ENCODE measurements at places on chromosomes 12 and 14.
A peak's percentile ranks its signal among the peaks of the same experiment; 100 is the strongest.

DNA sequence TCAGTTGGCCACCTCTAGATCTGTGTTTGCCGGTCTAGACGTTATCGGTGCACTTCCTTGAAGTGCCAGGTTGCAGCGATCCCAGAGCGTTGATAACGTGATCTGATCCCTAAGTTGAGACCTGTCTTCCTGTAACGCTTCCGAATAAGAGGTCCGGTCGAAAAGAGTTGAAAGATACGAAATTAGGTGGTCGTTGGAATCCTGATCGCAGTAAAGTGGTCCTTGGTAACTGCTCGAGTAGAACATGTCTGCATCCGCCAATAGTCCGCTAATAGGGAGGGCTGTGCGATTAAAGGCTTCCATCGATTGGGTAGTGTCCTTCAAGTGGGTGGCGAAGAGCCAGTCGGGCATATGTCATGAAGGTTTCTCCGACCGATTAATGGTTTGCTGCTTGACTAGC lies 2.7 kb downstream of the SRSF5 start:
- no peak for DNase-seq

- no peak for DNase-seq
These were observed 18.8 kb upstream of the RAP1B start for GRCh38 chr12:68591734-68592418.

GRCh38 chr12:62158461-62159360 lies 101.5 kb upstream of the USP15 start:
- no peak for DNase-seq

DNA sequence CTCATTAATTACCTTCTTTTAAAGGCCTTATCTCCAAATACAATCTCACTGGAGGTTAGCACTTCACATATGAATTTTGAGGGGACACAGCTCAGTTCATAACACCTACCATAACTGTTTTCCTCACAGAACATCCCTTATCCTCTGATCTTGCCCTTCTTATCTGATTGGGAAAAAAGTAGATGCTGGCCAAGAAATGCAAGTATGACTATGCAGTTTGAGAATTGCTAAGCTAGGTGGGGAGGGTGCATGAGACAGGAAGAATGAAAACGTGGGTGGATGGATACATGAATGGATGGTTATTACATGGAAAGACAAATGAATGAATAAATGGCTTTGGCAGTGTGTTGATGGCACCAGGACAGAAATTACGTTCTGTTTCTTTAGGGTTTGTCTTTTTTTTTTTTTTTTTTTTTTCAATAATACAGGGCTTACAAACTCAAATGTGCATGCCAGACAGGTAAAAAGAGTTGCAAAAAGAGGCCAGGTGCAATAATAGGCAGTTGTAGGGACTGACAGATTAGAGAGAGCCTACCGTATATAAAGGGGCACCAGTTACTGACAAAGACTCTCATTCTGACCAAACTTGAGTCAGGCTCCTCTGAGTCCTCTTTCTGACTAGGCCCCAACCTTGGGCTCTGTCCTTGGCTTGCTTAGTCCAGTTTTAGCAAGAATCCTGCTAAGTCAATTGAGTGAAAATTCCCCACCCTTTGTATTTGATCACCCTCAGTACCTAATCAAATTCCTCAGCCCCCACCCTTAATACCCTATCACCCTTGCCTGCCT lies 304.9 kb downstream of the ZFP36L1 start:
- no peak for DNase-seq

- no peak for DNase-seq
These were observed 45.2 kb upstream of the MYL2 start for GRCh38 chr12:110965574-110965973.

DNA sequence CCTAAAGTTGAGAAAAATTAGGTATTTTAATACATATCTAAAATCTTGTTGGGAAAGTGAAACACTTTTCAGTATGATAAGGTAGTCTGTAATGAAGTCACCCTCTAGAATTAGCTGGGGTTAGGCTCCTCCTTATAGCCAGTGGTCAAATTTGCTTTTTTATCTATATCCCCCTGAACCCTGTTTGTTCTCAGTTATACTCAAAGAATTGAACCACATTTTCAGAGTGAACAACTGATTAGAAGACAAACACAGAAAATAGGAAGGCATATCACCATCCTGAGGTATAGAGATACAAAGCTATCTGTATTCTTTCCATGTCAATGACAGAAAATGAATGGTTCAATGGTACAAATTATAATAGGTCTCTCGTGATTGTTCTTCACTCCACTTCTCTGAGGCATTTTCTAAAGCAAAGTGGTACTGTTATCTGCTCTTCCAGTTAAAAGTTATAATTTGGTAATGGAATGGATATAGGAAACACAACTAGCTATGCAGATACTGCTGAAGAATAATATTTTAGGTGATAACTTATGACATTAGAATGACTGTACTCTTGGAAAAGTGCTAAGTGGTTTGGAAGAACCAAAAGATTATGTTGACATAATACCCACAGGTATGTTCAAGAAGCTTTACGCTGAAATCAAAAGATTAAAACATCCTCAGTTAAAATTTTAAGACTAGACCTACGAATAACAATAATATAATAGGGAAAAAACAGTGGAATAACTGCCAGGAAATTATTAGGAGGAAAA lies 27.6 kb downstream of the WASHC3 start:
- DNase-seq, result no peak

- no peak for DNase-seq
These were observed 55.3 kb downstream of the FIGNL2 start for GRCh38 chr12:51793201-51793600.

- DNase-seq, result no peak
These were observed 111.9 kb upstream of the CCDC175 start for GRCh38 chr14:59688224-59689170.

- no peak for DNase-seq
These were observed 171.4 kb downstream of the PHETA1 start for GRCh38 chr12:111197376-111197944.

DNA sequence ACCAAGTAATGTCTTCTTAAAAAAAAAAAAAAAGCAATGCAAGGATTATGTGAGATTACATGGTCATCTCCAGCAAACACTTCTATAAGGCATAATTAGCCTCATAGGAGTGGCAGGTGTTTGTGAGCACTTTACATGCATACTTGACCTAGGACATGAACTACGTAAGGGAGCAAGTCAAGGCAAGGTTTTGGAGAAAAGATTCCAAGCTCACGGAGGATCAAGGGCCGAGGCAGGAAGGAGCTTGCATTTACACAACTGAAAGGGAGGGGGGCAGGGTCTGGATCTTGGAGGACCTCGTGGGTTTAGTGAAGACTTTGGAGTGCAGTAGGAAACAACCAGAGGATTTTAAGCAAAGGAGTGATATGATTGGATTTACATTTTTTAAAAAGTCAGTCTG lies 112.5 kb downstream of the CCER1 start:
- DNase-seq, result no peak

DNA sequence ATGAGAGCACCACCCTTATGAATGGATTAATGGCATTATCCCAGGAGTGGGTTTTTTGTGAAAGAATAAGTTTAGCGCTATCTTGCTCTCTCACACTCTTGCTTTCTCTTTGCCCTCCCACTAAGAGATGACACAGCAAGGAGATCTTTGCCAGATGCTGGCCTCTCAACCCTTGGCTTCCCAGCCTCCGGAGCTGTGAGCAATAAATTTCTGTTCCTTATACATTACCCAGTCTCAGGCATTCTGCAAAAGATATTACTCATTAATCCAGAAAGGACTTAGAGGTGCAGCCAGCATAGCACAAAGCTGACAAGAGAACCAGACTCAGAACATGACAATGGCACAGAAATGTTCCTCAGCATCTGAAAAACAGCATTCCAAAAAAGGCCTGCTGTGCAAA lies 190.6 kb downstream of the ITPR2 start:
- DNase-seq, result no peak

DNA sequence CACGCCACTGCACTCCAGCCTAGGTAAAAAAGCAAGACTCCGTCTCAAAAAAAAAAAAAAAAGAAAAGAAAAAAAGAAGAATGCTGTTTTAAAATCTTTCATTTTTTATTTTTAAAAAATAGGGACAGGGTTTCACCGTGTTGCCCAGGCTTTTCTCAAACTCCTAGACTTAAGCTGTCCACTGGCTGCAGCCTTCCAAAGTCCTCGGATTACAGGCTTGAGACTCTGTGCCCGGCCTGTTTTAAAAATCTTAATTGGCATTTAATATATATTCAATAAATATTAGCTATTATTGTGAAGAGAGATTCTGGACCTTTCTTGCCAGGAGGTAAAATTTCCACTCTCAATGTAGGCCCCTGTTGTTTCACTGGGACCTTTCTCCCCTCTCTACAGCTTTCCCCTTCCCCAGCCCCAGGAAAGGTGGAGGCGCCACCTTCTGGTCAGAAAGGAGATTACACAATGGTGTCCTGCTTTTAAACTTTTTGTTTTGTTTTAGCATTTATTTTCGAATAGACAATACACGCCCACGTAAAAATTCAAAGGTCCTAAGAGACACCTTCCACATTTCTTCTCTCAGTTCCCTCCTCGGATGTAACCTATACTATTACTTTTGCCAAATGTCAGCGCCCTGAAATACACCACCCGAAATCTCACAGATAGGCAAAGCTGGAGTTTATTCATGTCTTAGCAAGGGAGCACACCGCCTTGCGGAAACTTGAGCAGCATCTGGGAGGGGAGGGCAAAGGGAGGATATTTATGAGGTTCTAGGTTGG lies 23.8 kb upstream of the PHC1 start:
- DNase-seq, result peak; percentile 74

GRCh38 chr14:51443195-51444018 lies 203.4 kb downstream of the TMX1 start:
- no peak for DNase-seq

DNA sequence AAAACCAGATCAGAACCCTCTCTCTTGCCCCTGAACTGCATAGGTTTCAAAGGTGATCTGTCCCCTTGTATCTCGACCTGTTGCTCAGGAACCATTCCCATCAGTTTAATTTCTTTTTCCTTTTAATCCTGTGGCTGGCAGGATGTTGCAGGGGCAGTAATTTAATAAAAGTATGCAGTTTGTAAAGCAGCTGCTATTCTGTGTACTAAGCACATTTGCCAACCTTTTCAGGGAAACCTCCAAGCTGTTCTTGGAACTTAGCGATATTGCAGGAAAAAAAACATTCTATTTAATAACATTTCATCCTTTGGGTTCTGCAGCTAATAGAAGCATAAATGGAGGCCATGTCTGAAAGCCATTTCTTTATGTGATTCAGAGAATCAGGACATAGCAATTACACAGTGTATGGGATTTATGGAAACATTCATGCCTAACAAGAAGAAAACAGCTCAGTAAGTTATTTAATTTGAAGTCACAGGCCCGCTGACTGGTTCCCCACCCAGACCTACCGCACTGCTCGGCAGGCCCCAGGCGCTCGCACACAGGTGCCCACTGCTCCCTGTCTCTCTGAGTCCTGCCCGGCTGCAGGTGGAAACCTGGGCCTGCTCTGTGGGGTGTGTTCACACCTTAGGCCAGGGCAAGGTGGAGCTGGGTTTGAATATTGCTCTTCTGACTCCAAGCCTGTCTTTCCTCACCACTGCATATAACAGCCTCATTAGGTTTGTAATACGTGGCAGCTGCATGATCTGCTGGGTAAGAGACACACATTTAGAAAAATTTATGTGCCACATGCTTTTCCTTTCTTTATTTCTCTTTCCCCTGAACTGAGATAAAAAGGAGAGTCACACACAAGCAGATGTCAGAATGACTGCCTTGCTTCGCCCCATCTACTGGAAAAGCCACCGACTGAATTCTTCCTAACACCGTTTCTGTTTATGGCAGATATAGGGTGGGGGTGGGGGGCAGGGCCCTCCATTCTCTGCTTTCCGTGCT lies 119.7 kb downstream of the SLC25A47 start:
- no peak for DNase-seq

GRCh38 chr14:102968306-102968705 lies 45.8 kb downstream of the AMN start:
- no peak for DNase-seq
